Stimulated activated CD8-positive, alpha-beta memory T cell treated with anti-CD3 and anti-CD28 coated beads, Interleukin-4, amount 100 ng/mL, for 4 hours (primary cell): ENCODE measurements at places on chromosomes 4 and X.

DNA sequence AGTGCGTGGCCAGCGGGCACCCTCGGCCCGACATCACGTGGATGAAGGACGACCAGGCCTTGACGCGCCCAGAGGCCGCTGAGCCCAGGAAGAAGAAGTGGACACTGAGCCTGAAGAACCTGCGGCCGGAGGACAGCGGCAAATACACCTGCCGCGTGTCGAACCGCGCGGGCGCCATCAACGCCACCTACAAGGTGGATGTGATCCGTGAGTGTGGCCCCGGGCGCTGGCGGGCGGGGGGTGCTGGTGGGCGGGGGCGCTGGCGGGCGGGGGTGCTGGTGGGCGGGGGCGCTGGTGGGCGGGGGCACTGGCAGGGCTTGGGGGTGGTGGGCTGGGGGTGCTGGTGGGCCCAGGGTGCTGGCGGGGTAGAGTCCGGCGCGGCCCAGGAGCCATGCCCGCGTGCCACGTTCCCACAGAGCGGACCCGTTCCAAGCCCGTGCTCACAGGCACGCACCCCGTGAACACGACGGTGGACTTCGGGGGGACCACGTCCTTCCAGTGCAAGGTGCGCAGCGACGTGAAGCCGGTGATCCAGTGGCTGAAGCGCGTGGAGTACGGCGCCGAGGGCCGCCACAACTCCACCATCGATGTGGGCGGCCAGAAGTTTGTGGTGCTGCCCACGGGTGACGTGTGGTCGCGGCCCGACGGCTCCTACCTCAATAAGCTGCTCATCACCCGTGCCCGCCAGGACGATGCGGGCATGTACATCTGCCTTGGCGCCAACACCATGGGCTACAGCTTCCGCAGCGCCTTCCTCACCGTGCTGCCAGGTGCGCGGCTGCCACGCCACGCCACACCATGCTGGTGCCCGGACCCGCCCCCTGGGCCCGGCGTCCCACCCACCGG, 12.7 kb downstream of the FGFRL1 start:
- DNase-seq = no peak

GRCh38 chr4:102217345-102217744, 127.9 kb downstream of the SLC39A8 start:
- no peak for DNase-seq

GRCh38 chr4:52659001-52659721, at the start of gene USP46:
USP46 (minus strand) TSS chr4:52659301; CDS start chr4:52659150, 151 bp downstream.
- peak; percentile 18 for DNase-seq

DNA sequence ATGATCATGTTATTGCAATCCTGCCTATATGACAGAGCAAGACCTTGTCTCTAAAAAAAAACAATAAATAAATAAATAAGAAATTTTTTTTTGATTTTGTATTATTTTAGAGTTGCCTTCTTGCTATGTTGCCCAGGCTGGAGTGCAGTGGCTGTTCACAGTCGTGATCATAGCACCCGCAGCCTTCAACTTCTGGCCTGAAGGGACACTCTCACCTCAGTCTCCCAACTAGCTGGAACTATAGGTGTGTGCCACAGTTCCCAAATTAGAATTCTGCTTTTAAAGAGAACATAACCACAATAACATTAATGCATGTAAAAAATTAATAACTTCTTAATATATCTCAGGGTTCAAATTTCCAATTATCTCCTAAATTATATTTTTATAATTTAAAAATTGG, 7.8 kb downstream of the YIPF6 start:
- DNase-seq = no peak

DNA sequence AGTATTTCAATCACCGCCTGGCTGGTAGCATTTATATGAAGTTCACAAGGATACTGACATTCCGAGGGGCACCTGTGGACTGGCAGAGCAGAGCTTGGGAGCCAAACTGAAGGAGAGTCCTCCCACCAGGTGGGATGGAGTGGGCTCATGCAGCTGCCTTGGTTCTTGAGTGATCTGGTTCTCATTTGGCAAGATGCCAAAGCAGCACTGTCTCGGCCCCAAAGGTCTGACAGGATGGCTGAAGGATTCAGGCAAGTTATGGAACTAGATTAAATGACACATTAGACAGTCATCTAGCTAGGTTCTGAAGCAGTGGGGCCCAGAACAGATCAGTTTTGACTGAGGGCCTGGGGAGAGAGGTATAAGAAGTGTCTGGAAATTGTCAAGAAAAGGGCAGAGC, 3.2 kb downstream of the FGF16 start:
- no peak for DNase-seq

DNA sequence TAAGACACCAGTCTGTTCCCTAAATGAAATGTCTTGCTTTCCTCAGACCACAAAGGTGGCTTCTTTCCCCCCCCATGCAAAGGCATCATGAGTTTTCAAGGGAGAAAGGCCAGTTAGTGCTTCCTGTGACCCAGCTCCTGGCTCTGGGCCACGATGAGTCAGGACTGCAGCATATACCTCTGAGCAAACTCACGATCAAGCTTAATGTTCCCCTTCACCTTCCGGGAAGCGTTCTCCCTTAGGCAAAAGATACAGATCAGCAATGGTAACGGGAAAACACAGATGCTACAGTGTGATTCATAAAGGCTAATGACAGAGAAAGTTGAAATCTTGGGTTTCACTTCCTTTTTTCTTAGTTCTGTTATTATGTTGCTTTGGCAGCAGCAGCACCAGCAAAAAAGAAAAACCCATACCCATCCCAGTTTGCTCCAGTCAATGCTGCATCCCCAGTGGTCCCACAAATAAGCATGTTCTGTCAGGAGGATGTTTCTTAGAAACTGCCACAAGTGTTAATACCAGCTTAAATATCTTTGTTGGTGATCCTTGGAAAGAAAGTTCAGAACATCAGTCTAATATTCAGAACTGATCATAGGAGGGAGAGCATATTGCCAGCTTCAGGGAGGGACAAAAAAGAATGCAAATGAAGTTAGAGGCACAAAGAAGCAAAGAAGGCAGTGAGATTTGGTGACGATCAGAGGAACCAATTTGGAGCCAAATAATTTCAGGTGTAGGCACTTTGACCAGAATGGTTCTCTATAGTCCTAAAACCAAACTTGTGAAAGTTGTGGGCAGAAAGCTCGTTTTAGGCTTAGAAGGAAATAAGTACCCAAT, 41.2 kb downstream of the LONRF3 start:
- no peak for DNase-seq

DNA sequence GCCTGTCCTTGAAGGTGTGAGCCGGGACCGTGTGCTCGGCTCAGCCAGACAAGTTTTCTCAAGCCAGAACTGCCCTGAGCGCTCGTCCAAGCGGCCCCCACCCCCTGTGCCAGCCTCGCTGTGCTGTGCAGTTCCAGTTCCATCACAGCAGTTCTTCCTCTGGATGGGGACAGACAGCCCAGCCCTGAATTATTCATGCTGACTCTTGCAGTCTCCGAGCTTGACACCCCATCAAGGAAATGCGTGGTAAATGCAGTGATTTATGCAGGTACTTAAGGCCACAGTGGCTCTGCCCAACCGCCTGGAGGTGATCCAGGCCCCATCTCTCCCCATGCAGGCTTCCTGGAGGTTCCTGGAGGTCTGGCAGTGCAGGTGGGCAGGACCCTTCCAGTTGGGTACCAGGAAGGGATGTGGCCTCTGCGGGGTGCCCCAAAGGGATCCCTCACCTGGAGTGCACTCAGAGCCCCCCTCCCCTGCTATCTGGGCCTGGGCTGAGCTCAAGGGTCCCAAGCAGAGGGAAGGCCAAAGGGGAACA, 44.8 kb upstream of the HMX1 start:
- DNase-seq = no peak

- DNase-seq = no peak
Observed at GRCh38 chr4:38738940-38739803, 43.6 kb downstream of the TLR10 start.
